ENCODE measurements at places on chromosomes 2 and 18.

DNA sequence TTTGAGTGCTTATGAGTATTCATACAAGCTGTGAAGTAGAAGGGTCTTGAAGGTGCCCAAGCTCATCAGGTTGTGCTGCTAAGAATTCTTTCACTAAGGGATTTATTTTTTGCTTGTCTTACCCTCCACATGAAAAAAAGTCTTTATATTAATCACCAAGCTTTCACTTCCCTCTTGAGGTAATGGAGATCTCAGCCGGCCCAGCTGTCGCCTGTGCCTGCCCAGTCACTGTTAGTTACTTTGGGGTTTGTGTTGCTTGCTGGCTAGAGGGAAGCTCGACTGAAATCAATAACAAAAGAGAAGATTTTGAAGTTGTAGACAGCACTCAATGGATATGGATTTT, 21.9 kb downstream of the MC2R start:
- no peak for DNase-seq

DNA sequence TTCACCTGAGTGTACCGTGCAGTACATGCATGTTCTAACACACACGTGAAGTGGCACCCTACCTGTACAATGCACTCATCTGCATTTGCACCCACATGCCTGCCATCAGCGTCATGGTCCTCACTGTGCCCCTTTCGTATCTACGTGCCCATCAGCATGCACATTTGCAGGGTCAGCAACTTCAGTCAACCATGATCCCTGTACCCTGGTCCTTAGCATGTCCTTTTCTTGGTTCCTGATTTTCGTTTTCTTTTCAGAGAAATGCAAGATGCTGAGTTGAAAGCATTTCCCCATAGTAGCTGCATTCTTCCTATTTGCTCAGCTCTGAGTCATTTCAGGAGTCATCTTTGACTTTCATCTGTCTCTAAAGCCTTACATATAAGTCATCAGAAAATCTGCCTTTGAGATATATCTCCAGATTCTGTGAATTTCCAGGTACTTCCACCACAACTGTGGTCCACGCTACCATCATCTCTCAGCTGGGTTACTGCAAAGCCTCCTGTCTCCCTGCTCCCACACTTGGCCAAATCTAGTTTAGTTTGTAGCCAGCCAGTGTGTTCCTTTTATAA, 14.7 kb upstream of the PUM2 start:
- peak; percentile 67 for DNase-seq

- DNase-seq = peak; percentile 57
These were observed 632.7 kb upstream of the ID2 start for GRCh38 chr2:8049176-8049575.

- no peak for DNase-seq
These were observed 3.7 kb downstream of the ODC1 start for GRCh38 chr2:10444463-10444862.

- DNase-seq = peak; percentile 9
These were observed 170.4 kb downstream of the ZNF407 start for GRCh38 chr18:74768096-74768495.

DNA sequence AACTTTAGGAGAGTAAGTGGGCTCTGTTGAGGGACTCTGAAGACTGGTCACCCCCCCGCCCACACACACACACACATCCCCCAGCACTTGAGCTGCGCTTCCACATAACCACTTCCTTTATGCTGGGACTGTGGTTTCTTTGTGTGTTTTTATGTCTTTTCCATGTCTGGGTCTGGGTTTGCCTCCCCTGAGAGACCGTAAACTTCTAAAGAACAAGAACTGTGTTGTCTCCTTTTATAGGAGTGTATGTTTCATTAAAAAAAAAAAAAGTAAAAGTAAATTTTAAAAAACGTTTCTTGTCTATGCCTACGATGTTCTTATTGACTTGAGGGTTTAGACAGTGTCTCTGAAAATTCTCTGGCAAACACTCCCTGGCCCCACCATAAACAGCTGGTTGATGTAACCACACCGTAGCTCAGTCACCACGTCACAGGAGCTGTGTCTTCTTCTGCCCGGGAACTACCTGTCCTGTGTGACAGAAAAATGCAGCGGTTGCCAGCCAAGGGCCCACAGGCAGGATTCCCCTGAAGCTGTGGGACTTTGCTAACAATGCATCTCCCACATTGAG, 68.0 kb downstream of the KLHL29 start:
- DNase-seq = peak; percentile 76

DNA sequence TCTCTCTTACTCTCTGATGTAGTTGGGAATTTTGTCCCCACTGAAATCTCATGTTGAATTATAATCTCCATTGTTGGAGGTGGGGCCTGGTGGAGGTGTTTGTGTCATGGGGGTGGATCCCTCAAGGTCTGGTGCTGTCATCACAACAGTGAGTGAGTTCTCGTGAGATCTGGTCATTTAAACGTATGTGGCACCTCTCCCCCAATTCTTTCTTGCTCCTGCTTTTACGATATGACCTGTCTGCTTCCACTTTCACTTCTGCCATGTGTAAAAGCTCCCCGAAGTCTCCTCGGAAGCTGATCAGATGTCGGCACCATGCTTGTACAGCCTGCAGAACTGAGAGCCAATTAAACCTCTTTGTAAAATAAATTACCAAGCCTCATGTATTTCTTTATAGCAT, 337.8 kb upstream of the CDH2 start:
- DNase-seq = no peak

DNA sequence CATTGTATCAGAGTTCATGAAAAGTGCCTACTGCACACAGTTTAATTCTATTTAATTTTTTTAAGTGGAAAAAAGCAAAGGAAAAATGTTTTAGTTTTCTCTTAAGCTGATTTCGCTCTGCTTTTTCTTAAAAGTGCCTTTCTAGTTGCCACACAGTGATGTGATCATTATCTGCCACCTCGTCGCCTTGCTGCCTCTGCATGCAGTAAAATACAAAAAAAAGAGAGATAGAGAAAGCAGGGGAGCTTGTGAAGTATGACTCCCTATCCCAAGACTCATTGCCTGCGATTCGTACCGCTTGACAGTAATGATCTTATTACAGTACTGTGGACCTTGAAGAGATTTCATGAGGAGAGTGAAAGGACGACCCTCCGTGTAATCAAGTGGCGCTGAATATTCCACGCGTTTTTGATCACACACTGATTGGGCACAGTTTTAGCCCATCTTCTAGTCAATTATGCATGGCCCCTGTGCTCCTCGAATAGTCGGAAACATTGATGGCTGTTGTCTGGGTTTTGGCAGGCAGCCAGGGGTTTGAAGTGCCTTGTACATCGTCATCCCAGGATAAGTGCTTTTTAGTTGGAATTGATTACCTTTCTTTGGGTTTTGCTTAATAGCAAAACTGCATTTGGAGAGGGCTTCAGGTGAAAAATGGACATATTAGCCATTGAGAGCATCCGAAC, 188.3 kb downstream of the GBX2 start:
- no peak for DNase-seq

Data from fibroblast of skin of right quadriceps (primary cell).